ENCODE measurements at places on chromosomes 16 and 17.

DNA sequence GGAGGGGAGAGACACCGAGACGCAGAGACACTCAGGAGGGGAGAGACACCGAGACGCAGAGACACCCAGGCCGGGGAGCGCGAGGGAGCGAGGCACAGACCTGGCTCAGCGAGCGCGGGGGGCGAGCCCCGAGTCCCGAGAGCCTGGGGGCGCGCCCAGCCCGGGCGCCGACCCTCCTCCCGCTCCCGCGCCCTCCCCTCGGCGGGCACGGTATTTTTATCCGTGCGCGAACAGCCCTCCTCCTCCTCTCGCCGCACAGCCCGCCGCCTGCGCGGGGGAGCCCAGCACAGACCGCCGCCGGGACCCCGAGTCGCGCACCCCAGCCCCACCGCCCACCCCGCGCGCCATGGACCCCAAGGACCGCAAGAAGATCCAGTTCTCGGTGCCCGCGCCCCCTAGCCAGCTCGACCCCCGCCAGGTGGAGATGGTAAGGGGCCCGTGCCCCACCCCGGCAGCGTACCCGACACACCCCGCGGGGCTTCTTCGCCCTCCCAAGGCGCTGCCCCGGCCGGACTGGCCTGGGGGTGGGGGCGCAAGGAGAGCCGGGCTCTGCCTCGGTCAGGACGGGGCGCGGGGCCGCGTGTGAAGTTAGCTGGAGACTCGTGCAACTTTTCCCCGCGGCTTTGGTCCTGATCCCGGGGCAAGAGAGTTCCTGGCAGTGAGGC lies 427 bp downstream of the PPP1R1B start:
- no peak for DNase-seq

DNA sequence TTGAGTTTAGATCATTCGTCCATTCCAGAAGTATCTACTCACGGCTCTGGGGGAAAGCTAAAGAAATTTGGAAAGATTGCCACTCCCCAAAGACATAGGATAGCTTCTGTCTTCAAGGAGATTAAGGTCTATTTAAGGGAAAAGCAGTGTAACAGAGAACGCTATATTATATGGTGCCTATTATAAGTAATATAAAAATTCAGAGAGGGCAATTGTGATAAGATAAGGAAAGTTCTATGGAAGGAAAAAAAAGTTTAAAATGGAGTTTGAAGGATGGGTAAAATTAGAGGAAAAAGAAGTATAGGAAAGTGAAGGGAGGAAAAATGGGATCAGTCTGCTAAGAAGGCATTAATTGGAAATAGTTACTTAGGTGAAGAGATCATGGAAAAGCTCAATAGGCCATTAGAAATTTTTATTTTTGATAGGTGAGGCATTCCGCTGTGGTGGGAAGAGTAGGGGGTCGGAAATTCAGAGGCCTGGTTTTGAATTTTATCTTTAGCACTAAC lies 690 bp upstream of the CDC27 start:
- DNase-seq: no peak

DNA sequence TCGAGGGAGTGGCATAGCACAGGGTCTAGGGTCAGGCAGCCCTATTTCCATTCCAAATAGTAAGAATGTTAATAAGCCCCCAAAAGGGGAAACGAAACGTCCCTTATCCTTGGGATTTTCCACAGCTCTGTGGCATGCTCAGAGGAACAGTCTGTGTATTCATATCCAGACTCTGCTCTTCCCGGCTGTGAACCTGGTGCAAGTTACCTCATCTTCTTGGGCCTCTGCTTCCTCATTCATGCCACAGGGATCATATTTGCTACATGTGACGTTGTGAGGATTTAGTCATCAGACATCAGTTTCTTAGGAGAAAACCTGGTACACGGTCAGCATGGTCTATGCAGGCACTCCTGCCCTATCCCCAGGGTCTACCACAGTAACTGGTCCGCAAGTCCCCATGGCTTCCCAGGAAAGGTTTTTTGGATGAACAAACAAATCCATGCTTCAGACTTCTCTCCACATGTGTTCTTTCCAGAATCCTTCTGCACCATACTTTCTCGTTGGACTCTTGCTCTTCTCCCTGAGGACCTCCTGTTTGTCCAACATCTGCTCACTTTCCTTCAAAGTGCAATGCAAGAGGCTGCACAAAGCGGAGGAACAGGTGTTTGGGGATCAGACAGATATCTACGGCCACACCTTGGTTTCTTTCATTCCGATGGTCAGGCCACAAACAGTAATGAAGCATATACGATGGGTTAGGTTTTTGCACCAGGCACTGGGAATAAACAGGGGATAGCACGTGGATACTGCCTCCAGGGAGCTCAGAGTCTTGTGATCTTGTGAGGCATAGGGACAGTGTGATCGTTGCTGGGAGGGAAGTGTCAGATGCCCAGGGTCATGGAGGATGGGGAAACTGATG lies 17.7 kb downstream of the GLP2R start:
- DNase-seq: no peak

DNA sequence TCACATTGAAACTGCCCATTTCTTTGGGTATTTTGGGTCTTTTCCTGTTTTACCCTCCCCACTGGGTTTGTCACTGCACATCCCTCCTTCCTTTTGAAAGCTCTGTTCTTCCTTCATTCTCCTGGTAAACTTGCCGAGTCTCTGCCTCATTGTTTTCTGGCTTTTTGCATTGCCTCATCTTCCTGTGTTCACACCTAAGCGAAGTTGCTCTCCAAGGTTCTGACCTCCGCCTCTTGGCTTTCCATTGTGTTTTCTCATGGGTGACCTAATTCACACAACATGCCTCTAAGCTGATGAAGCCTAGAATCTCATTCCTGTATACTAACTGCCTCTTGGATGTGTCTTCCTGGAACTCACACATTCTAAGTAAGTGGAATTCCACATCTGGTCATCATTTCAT lies 1096.1 kb upstream of the EEF2KMT start:
- no peak for DNase-seq

GRCh38 chr16:17921357-17921978 lies 415.1 kb downstream of the NPIPA8 start:
- DNase-seq: peak; percentile 22

GRCh38 chr16:58393138-58393504 lies 850 bp downstream of the GINS3 start:
- peak; percentile 37 for DNase-seq

DNA sequence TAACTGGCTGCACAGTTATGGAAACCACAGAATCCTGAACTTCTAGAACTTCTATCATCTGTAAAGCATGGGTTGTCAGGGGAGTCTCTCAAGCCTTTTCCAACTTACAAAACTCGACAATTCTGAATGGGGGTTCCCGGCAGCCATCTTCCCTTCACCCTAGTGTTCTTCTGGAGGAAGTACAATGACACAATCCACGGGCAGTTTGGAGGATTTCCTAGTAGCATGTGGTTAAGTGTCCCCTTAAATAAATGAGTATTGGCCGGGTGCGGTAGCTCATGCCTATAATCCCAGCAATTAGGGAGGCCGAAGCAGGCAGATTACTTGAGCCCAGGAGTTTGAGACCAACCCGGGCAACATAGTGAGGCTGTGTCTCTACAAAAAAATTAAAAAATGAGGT lies 2.1 kb downstream of the SLC16A6 start:
- peak; percentile 41 for DNase-seq

DNA sequence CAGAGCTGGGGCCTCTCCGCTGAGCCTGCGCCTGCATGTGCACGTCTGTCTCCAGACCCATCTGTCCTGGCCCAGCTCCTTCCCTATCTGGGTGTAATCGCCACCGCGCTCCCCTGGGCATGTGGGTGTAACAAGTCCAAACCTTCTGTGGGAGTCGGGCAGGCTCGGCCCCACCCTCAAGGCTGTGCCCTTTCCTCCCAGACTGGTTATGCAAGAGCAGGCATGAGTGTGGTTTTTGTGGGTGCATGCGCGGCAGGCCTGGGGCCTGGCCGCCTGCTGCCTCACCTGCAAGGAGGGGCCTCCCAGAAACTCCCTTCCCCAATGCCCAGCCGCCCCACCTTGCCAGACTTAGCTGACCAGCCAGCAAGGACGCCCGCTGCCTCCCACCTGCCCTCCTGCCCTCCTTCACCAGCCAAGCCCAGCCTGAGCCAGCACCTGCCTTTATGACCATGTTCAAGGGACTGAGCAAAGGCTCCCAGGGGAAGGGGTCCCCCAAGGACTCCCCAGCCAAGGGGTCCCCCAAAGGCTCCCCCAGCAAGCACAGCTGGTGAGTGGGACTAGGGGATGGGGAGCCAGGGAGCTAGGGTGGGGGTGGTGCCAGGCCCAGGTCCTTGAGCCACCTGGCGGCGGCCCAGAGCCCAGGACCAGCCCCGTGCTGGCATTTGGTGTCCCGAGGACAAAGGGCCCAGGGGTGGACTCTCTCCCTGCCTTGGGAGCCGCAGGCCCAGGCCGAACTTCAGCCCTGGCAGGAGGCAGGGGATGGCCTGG lies at the start of gene EVPLL:
EVPLL (plus strand) TSS at position 342 of the 768 bp plus-strand sequence. CDS start 3,160 bp downstream, outside the sequence.
- no peak for DNase-seq

DNA sequence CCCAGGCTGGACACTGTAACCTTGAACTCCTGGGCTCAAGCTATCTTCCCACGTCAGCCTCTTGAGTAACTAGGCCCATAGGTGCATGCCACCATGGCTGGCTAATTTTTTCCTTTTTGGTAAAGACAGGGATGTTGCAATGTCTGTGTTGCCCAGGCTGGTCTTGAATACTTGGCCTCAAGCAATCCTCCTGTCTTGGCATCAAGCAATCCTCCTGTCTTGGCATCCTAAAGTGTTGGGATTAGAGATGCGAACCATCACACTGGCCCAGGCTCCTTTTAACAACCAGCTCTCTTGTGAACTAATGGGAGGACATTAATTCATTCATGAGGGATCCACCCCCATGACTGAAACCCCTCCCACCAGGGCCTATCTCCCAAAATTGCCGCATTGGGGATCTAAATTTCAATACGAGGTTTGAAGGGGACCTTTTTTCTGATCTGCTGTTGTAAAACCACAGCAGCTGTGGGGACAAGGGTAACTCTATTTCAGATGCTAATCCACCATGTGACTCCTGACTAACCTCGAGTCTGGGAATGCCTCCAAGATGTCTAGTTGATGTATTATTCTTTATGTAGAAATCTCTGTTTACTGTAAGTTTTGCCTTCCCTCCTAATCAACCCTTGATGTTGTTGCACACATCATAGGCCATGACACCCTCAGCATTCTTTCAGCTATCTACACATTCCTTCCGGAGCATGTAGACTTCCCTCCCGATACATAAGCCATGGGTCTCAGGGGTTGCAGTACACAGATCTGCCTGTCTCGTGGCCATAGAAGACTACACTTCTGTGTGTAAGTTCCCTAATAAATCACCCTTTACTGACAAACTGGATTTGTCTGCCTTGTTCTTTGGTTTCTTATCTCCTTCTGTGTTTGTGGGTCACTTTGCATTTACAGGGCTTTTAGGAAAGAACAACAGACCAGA lies 37.6 kb downstream of the RNF112 start:
- peak; percentile 92 for DNase-seq

DNA sequence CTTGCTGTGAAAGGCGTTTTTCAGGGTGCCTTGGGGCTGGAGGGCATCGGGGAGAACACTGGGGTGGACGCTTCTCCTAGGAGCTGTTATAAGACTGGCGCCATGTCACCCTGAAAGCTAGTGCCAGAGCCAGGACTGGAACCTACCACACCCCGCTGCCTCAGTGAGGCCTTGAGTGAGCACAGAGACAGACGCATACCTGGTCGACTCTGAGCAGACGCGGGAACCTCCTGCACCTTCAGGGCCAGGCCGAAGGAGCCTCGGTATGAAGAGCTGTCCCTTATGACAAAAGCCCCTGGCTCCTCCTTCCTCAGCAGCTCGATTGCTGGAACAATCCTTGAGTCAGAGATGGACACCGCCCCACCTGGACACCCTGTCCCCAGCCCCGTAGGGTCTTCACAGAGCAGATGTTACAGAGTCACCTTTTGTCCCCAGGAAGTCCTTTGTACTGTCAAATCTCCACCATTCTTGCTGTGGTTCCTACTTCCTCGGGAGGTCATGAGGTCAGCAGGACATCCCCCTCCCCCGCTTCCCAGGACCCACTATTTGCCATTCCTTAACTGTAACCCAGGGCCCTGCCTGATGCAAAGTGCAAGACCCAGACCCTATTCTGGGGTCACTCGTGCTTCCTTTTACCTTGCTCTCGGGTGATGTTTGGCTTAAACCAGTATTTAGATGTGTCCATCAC lies 17.0 kb downstream of the TNS4 start:
- no peak for DNase-seq

DNA sequence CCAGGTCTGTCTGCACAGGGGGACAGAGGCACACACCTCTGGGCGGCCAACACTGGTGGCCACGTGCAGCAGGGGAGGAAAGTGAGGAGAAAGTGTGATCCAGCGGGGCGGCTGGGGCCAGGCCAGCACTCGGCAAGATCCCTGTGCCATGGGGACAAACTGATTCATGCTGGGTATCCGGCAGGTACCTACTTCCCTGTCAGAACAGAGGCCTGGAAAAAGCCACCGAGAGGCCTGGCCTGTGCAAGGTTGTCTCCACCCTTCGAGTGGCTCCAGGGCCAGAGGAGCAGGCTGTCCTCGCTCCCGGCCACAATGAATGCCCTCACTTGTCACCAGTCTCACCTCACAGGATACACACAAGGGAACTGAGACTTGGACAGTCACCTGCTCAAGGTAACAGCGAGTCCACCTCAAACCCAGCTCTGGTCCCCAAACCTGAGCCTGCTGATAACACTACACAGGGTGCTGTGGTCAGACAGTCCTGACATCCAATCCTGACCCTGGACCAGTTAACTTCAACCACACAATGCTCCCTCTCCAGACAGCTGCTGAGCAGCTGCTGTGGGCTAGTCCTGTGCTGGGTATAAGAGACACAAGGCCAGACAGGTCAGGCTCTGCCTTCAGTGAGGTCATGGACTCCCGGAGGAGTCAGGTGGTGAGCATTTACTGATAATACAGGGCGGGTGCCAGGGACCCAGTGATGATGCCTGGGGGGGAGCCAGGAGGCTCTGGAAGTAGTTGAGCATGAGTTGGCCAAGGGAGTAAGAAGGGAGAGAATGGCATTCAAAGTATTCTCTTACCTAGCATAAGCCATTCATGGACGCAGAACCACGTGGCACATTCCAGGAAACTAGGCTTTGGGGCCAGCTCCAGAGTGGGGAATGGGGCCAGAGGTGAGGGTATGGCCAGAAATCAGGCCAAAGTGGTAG lies 53.0 kb downstream of the VAC14 start:
- DNase-seq: no peak

GRCh38 chr17:31525801-31526549 lies 134.5 kb downstream of the RAB11FIP4 start:
- DNase-seq: peak; percentile 62

- no peak for DNase-seq
These were observed 2.9 kb upstream of the MAFG start for GRCh38 chr17:81930142-81931125.

GRCh38 chr17:63827801-63828221 lies 348 bp upstream of the FTSJ3 start:
- peak; percentile 31 for DNase-seq

- no peak for DNase-seq
These were observed 400.9 kb upstream of the CDH5 start for GRCh38 chr16:65965628-65966027.

GRCh38 chr17:9824094-9824493 lies 1.6 kb upstream of the GLP2R start:
- no peak for DNase-seq

GRCh38 chr17:57881143-57881542 lies 31.3 kb upstream of the MRPS23 start:
- no peak for DNase-seq

GRCh38 chr16:27764427-27764826 lies 214.5 kb downstream of the KATNIP start:
- DNase-seq: no peak
